NCI-H1436 treated with DMSO at 0.1 percent for 48 hours (cell line): ENCODE measurements at places on chromosomes 7 and 10.

DNA sequence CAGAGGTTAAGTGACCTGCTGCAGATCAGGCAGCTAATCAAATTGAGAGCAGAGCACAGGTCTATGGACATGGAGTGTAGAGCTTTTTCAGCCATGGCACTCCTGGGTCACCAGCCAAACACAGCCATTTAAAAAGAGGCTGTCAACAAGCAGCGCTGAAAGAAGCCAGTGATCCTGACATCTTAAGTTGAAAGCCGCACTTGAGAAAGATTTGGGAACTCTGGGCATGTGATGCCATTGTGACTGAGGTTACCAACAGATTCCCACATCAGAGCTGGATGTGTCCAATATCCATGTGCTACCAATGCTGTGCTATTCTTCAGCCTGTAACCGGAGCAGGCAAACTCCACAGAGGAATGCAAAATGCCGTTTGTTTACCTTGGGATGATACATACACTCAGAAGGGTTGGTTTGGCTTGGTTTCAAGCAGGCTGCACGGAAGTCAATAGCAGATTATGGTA is 56.2 kb upstream of the ABLIM1 start:
- no peak for DNase-seq

- DNase-seq = no peak
These were observed 40.1 kb downstream of the LYZL2 start for GRCh38 chr10:30589441-30589840.

GRCh38 chr7:139618482-139619366 is 95.2 kb downstream of the CLEC2L start:
- no peak for DNase-seq

DNA sequence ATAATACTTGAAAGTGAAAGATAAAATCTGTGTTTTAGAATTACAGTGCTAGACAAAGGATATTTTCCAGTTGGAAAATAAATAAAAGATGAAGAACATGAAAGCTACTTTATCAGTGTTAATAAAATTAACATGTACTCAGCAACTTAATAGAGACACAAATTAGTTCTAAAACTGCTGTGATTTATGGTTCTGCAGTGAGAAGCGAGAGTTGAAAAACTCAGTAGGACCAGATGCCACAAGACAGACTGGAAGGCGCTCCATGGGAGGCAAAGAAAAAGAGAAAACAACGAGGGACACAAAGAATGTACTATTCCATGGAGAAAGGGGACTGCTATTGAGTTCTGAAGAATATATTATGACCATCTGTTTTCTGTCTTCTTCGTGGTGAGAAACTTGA is 590.4 kb downstream of the PHTF2 start:
- DNase-seq = no peak

DNA sequence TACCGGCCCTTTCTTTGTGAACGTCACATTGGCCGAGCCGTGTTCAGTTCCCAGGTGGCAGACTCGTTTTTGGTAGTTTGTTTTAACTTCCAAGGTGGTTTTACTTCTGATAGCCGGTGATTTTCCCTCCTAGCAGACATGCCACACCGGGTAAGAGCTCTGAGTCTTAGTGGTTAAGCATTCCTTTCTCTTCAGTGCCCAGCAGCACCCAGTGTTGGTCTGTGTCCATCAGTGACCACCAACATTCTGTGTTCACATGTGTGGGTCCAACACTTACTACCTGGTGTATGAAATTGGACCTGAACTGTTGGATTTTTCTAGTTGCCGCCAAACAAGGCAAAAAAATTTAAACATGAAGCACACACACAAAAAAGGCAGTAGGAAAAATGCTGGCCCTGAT is 9.9 kb upstream of the CSGALNACT2 start:
- no peak for DNase-seq

- no peak for DNase-seq
These were observed at the start of gene ZNF365 for GRCh38 chr10:62373995-62374861. TSS of gene ZNF365 (plus strand) at chr10:62374369. CDS start at chr10:62376194, 1,825 bp downstream.

- DNase-seq = no peak
These were observed 4.7 kb upstream of the ITPRIP start for GRCh38 chr10:104342941-104343411.

DNA sequence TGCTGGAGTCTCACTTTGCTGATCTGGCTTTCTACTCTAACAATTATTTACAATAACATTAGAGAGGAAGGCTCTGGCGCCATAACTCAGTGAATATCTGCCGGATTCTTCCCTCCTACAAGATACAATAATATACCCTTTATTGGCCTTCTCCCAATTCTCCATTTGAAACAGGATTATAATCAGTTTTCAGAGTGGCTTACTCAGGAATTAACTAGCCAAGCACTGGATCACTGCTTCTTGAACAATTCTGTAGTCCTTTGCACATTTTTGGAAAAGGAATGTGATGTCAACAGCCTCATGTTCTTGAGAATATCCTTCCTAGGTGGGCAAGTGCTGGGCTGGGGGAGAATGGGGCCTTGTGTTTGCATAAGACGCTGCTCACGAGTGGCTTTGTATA is 125.9 kb downstream of the HIPK2 start:
- DNase-seq = no peak
